HFF-Myc (cell line): ENCODE measurements at places on chromosomes 13 and 19.

- no peak for DNase-seq
These were observed 16.5 kb upstream of the C13orf46 start for GRCh38 chr13:113990321-113990837.

DNA sequence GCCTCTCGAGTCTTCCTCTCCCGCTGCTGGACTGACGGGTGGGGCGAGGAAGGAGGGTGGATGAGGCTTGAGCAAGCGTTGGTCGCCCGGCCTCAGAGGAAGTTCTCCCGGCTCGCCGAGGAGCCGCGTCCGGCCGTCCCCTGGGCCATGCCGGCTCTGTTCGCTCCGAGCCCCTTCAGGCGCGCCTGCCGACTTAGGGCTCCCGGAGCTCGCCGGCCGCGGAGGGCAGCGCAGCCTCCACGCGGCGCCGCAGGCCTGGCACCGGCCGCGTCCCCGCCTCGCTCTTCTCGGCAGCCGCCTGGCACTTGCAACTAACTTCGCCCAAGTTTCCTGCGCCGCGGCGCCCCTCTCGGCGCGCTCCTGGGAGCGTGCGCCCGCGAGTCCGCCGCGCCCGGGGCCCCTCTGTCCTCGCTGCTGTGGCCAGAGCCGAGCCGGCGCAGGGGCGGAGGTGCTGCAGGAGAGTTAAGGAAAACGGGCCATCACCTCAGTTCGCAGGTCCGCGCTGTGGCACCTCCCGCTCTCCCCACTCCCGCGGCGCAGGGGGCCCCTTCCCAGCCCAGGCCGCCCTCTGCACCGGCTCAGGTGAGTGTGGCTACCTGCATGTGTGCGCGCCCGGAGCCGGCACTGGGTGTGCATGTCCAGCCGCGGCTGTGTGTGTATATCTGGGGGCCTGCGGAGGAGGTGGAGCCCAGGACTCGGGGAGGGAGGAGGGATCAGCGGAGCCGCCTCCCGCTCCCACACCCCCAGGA is 641 bp upstream of the SOX21 start:
- DNase-seq: no peak

DNA sequence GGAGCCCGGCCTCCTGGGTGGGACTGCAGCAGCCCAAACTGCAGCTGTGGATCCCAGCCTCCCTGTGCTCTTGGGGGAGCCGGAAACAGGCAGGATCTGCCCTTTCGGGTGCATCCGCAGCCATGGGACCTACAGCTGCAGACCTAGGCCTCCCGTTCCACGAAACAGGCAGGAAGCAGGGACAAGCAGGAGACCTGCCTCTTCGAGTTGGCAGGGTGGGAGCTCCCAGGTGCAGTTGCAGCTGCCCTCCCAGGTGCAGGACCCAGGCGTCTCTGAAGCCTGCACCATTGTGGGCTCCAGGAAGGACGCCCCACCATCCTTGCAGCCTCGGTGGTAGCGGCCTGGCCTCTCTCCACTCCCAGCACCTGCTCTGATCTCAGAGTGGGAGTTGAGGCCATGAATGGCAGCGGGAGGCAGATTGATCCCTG is 189.0 kb upstream of the KLHL1 start:
- DNase-seq: no peak

GRCh38 chr19:6737873-6738786 is 750 bp upstream of the GPR108 start:
- no peak for DNase-seq

DNA sequence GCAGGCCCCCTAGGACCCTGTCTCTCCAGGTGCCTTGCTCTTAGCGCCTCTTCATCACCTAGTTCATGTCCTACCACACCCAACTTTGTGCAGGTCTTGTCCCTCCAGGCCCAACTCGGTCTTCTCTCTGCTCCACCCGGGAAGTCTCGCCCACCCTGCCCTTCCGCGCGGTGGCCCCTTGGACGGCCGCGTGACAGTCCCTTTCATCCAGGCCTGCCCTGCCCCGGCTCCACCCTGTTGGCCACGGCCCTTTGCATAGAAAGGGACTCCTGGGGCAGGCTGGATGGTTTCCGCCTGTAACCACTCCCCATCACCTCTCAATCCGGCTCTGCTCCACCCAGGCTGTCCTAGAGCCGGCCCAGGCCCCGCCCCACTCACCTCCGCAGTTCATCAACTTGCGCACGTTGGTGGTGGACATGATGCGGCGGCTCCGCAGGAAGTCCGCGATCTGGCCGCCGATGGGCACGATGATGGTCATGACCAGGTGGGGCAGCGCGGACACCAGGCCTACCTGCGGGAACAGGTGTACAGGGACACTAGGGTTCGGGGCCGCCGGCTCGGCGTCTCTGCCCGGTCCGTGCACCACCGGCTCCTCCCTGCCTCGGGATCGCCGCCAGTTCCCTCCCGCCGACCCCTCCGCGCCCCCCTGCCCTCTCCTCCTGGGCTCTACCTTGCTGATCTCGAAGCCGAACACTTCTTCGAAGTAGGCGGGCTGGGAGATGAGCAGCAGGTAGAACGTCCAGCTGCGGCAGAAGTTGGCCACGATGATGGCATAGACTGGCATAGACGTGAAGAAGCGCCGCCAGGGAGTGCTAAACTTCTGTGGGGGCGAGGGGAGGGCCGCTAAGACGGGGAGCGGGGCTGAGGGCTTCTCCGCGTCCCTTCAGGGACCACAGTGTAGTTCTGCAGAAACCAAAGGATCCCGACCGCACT is 7.2 kb downstream of the GFY start:
- no peak for DNase-seq

- DNase-seq: no peak
These were observed 36.7 kb upstream of the SERP2 start for GRCh38 chr13:44336934-44337333.

- no peak for DNase-seq
These were observed 59.2 kb downstream of the GJA3 start for GRCh38 chr13:20101467-20102316.

GRCh38 chr13:37534181-37534580 is 64.4 kb downstream of the POSTN start:
- DNase-seq: no peak

GRCh38 chr19:4717966-4718701 is 5.5 kb downstream of the DPP9 start:
- DNase-seq: no peak

DNA sequence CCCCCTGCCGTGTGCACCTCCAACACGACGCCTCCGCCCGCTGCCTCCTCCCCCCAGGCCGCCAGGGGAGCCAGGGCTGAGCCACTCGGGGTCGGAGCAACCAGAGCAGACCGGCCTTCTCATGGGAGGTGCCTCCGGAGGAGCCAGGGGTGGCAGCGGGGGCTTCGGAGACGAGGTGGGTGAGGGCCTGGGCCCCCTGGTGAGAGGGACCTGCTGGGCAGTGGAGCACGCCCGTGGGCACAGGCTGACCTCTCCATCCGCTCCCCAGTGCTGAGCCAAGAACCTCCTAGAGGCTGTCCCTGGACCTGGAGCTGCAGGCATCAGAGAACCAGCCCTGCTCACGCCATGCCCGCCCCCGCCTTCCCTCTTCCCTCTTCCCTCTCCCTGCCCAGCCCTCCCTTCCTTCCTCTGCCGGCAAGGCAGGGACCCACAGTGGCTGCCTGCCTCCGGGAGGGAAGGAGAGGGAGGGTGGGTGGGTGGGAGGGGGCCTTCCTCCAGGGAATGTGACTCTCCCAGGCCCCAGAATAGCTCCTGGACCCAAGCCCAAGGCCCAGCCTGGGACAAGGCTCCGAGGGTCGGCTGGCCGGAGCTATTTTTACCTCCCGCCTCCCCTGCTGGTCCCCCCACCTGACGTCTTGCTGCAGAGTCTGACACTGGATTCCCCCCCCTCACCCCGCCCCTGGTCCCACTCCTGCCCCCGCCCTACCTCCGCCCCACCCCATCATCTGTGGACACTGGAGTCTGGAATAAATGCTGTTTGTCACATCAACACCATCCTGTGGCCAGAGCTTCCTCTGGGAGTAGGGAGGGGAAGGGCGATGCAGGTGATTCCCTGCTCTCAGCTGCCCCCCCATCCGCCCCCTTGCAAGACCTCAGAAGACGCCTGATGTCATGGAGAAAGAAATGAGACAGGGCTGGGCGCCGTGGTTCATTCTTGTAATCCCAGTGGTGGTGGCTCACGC is 12.0 kb downstream of the BCAM start:
- no peak for DNase-seq

DNA sequence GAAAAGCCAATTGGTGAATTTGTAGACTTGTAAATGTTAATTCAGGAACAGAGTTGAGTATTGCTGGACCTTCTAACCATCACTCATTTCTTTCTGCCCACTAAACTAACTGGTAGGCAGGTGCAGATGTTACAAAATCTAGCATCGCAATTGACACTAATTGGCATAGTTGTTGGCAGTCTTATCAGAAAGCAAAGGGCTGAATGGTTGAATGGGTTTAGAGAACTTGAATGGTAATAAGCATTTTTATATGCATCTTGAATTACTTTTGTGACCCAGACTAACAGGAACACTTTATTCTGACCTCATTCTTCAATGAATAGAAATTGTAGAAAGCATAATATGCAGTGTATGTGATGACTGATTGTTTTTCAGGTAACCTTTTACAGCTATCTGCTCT is 189.1 kb downstream of the GGACT start:
- no peak for DNase-seq

- no peak for DNase-seq
These were observed 19.6 kb downstream of the USP12 start for GRCh38 chr13:27151798-27152599.

- DNase-seq: no peak
These were observed 1159.8 kb upstream of the MIR17HG start for GRCh38 chr13:90187478-90188350.

- no peak for DNase-seq
These were observed 1181.2 kb downstream of the PCDH9 start for GRCh38 chr13:66048888-66049287.
